ENCODE measurements at places on chromosomes 5 and 9.
A peak's percentile ranks its signal among the peaks of the same experiment; 100 is the strongest.

DNA sequence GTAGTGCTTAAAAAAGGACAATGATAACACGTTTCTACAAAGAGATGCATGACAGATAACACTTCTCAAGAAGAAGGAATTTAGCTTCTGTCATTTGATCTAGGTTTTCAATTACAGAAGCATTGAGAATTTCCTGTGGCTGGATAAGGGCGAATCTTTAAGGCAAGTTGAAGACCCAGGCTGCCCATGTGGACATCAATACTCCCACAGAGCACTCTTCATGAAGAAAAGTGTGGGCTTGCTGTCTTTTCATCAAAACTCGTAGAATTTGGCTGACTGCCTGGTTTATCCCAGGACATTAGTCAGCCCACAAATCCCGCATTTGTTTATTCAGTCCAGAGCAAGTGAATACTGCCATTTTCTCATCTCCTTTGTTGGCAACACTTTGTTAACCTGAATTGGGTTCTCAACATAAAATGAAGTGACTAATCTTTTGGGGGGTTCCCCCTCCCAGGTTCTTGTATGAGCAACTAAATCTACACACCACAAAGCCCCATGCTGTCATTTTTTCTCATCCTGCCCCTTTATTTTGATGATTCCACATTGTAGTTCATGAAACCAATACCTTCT, 43.4 kb upstream of the CDKN2B start:
- DNase-seq, result peak; percentile 8

DNA sequence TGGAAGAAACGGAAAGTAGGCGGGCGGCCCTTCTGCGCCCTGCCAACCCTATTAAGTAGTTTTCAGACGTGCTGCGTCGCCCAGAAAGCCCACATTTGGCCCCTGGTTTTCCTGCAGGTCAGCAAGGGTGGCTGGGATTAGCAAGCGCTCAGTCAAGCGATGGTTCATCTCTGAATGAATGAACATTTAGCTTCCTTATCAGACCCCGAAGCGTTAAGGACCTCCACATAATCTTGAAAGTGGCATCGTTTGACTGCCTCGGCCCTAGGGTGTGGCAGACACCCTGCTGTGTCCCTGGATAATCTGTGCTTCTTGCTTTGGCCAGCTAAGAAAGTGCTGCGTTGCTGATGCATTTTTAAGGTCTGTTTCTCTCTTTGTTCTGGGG, 684 bp downstream of the TOR1B start:
- no peak for DNase-seq

DNA sequence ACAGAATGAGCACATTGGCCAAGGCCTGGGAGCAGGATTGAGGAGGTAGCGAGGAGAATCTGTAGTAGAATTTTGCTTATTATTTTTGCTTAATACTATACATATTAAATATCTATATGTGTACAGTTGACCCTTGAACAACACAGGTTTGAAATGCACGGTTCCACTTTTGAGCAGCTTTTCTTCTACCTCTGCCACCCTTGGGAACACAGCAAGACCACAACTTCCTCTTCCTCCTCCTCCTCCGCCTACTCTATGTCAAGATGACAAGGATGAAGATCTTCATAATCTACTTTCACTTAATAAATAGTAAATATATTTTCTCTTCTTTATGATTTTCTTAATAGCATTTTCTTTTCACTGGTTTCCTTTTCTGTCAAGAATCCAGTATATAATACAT, 541.4 kb downstream of the KCTD16 start:
- DNase-seq, result no peak

DNA sequence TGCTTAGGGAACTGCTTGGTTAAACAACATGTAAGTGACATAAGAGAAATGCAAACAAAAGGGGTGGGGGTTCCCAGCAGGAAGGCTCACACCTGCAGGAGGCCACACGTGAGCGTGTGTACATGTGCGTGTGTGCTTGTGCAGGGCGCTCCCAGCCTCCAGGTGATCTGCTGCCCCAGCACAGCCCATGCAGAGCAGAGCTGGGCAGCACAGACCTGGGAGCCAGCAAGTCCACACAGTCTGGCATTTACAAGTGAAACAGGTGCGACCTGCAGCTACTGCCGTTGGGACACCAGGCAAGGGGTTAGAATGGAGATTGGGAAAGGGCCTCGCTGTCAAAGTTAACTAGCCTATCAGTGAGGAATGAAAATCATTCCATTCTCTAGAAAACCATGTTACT, 41.8 kb downstream of the GRAMD2B start:
- no peak for DNase-seq

DNA sequence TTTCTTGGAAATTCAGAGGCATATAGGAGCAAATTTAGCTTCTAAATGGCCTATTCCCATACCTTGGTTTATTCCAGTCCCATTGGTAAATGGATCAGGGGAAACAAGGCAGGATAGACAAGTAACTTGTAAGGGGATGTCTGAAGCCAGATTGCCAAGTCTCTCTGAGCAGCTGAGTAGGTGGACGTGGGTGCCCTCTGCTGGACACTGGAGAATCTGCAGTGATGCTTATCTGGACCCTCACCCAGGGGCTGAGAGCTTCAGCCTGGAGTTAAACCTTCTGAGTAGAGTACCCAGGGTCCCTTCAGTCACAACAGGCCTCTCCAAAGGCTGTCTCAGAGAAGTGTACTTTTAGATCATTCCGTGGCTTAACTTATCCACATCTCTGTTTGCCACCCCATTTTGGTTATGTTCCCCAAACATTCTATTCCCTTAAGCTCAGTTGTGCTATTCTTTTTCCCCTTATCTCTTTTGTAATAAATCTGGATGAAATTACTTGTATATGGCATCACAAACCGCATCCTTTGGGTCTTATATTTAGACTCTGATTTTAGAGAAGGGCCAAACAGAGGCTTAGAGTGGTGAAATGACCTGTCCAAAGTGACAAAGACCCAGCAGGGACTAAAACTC, 218.3 kb upstream of the GLRA1 start:
- DNase-seq, result peak; percentile 67

GRCh38 chr5:135155616-135156214, 121.7 kb upstream of the PITX1 start:
- no peak for DNase-seq

GRCh38 chr5:132949136-132949535, 14.3 kb downstream of the AFF4 start:
- no peak for DNase-seq

- no peak for DNase-seq
These were observed 114.2 kb downstream of the RGS3 start for GRCh38 chr9:113577525-113578261.

DNA sequence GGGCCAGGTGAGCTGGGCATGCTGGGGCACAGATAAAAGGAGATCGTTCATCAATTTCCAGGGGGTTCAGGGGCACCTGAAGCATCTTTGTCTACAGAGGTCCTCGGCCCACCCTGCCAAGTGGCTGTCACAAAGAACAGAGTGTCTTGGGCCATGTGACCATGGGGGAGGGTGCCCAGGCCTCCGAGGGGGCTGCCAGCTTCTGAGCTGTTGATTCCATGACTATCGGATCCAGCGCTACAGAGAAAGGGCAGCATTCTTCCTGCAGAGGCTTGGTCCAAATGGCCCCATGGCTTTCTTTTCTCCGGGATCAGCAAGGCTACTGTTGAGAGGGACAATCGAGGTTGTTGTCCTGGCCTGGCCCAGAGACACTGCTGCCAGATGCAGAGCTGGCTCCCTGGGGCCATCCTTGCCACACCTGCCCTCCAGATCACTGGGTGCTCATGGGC, 289.2 kb downstream of the ZSWIM6 start:
- DNase-seq, result no peak

DNA sequence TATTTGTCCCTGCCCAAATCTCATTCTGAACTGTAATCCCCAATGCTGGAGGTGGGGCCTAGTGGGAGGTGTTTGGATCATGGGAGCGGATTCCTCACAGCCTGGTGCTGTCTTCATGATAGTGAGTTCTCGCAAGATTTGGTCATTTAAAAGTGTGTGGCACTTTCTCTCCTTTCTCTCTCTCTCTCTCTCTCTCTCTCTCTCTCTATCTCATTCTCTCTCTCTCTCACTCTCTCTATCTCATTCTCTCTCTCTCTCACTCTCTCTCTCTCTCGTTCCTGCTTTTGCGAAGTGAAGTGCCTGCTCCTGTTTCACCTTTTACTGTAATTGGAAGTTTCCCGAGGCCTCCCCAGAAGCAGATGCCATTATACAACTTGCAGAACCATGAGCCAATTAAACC, 207.3 kb upstream of the NR4A3 start:
- DNase-seq, result no peak

DNA sequence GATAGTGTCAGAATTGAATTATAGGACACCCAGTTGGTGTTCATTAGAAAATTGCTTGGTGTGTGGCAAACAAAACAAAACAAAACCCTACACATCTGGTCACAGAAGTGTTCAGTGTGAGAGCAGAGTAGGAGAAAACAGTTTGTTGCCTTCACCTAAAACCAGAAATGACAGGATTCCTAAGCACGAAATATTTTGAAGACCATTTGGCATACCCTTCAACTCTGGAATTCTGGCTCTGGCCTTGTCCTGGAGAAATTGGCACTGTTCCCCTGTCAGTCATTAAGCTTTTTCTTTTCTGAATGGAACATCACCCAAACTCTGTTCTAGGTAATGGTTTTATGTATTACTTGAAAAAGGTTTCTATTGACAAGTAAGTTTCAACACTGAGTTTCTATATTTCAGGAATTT, 110.2 kb upstream of the PCA3 start:
- DNase-seq, result no peak

DNA sequence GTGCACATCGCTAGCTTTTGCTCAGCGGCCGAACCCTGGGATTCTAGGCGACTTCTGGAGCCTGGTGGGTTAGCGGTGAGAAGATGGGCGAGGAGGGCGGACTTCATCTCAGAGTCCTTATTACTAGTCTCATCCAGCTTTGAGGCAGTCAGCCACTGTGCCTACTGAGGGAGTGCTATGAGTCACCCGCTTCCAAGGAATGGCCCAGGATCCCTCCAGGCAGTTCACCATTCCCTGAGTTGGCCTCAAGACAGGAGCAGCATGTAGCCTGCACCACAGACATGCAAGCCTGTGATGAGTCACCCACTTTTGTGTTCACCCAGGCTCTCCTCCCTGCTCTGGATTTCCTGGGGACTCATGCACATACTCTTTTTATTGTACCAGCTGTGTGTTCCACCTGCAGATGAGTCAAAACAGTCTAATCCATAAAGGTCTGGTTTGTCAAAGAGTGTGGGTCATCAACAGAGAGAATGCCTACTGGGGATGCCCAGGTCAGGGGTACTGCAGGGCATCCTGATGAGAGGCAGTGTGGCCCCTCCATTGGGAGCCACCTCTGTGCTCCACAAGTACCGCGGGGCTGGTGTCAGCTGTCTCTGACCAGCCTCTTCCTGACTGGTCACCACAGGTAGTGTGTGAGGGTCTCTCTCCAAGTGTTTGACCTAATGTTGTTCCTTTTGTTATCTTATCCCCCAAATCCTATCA, 20.2 kb downstream of the SLC22A5 start:
- no peak for DNase-seq

DNA sequence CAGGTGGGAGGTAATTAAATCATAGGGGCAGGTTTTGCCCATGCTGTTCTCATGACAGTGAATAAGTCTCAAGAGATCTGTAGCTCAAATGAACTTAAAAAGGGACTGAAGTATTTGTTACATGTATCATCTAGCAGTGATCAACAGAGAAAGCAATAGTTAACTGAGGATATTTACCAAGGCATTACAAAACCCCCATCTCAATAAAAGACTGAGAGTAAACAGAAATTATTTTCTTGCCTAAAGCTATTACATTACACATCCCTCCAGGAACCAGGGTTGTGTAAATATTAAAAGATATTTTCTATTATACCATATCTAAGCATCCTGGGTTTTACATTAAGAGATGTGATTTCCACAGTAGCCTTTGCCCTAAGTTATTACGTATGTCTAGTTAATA, 169.9 kb downstream of the CTNND2 start:
- no peak for DNase-seq

DNA sequence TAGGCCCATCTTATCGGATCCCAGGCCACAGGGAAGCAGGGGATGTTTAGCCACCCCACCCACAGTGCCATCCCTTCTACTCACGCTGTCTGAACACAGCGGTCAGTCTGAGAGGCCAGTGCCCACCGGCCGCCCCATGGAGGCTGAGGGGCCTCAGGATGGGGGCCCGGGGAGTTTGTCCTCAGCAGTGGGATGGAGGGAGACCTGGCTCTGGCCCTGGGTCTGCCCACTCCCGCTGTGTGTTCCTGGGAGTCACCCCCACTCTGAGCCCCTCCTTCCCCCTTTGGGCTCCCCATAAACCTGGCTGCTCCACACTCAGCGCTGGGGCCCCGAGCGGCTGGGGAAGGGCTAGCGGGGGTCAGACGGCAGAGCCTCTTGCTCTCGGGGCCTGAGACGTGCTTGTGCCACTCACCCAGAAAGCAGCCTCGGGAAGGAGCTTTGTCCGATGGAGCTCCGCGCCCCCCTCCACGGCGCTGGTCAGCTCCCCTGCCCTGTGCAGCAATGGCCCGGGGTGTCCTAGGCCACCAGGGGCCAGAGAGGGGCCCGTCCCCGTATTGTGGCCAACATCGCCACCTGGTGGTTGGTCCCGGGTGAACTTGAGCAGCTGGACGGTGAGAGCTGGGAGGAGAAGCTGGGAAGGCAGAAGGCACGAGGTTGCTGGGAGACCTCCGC, 10.9 kb upstream of the LAMC3 start:
- peak; percentile 35 for DNase-seq

DNA sequence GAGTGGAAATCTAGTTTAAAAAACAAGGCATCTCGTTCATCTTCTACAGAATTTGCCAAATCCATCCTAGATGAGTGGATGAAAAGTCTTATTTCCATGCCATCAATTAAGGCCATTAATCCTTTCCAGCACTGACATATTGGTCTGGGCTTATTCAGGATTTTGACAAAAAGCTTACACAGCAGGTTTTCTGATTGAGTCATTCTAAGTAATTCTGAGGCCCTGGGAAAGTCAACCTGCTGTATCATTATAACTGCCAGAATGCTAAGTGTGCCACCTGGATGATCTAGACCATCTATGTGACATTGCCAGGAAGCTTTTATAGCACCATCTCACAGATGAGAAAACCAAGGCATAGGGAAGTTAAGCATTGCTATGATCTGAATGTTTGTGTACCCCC, 132.1 kb upstream of the MAP3K1 start:
- no peak for DNase-seq

- no peak for DNase-seq
These were observed 4.5 kb downstream of the ZNF608 start for GRCh38 chr5:124741711-124742496.

DNA sequence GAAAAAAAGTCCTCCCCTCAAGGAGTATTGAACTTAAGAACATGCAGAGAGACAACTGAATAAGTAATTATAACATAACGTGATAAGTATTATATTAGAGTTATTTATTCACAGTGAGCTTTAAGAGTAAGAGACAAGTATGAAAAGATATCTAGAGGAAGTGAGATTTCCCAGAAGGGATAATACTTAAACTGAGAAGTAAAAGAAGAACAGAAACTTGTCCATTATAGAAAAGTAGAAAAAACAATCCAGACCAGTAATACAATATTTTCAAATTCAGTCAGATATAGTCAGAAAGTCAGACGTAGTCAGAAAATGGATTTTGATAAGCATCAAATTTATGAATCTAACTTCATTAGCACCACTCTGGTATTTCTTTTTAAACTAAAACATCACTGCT, 613.0 kb upstream of the CCNG1 start:
- DNase-seq, result no peak
